Upper lobe of right lung (tissue), 1 donor: ENCODE measurements at places on chromosomes 7 and 10. TPM values are rescaled to one million over a fixed set of nuclear protein-coding genes. Genes with fewer than 3 reads are reported as not detected.

Gene NUTM2A
- 2.9 TPM for total RNA-seq

Gene FBXL13
- total RNA-seq, result 3.0 TPM

Gene ATP6V0A4
- total RNA-seq, result 2.4 TPM

DNA sequence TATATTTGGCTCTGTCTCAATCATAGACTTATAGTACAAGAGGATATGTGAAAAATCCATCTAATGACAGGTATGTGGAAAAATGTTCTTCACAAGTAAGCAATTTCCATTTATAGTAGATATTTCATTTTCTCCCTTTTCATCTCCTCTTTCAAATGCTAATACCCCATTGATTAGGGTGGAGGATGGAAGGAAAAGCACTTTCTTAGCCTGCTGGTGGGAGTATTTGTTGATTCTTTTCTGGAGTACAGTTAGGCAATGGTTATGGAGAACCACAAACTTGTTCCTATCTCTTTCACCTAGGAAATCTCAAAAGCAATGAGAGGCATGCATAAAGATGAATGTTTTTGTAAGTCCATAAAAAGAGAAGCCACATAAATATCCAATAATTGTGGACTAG lies 108.0 kb upstream of the CREB5 start:
- DNase-seq, result no peak
- H3K27me3 ChIP-seq, result no peaks in the 10 kb centered on the region
- no peaks in the 10 kb centered on the region for H3K36me3 ChIP-seq
- H3K4me3 ChIP-seq, result no peak overlapping the region

DNA sequence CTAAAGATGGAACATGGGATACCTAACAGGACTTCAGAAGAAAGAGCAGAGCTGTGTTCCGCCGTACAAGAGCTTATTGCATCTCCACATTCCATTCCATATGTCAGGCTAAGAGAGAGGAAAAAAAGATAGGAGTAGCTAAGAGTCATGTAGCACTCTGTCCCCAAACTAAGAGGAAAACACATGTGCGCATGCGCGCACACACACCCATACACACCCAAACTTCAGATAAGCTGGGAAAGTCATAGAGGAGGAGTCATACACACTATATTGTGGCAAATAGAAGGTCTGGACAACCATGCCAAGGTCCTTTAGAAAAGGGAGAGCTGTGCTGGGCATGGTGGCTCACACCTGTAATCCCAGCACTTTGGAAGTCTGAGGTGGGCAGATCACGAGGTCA lies 132.4 kb downstream of the RAB11FIP2 start:
- no peak overlapping the region for H3K27ac ChIP-seq
- H3K4me3 ChIP-seq, result no peak overlapping the region
- DNase-seq, result no peak
- H3K4me1 ChIP-seq, result no peaks in the 10 kb centered on the region
- peaks cover 3% of the 10 kb centered on the region for H3K27me3 ChIP-seq

Gene STK32C
- 13.2 TPM for total RNA-seq

- H3K4me1 ChIP-seq, result peaks cover 18% of the 10 kb centered on the region
- H3K4me3 ChIP-seq, result no peak overlapping the region
- no peaks in the 10 kb centered on the region for H3K27me3 ChIP-seq
- H3K36me3 ChIP-seq, result no peaks in the 10 kb centered on the region
Measured at GRCh38 chr10:103125323-103126267, 67.5 kb downstream of the NT5C2 start.

GRCh38 chr7:146966274-146966673 lies 849.7 kb downstream of the CNTNAP2 start:
- H3K4me1 ChIP-seq, result no peaks in the 10 kb centered on the region
- H3K36me3 ChIP-seq, result no peaks in the 10 kb centered on the region
- no peak overlapping the region for H3K4me3 ChIP-seq
